Hematopoietic multipotent progenitor cell (in vitro differentiated cells): ENCODE measurements at places on chromosomes 3 and 15. TPM values are rescaled to one million over a fixed set of nuclear protein-coding genes. Genes with fewer than 3 reads are reported as not detected.

- no peak for DNase-seq
Observed at GRCh38 chr3:51974277-51974962, 444 bp upstream of the ABHD14A start.

GRCh38 chr3:24365168-24365567 lies 129.5 kb downstream of the THRB start:
- peak; percentile 74 for DNase-seq

DNA sequence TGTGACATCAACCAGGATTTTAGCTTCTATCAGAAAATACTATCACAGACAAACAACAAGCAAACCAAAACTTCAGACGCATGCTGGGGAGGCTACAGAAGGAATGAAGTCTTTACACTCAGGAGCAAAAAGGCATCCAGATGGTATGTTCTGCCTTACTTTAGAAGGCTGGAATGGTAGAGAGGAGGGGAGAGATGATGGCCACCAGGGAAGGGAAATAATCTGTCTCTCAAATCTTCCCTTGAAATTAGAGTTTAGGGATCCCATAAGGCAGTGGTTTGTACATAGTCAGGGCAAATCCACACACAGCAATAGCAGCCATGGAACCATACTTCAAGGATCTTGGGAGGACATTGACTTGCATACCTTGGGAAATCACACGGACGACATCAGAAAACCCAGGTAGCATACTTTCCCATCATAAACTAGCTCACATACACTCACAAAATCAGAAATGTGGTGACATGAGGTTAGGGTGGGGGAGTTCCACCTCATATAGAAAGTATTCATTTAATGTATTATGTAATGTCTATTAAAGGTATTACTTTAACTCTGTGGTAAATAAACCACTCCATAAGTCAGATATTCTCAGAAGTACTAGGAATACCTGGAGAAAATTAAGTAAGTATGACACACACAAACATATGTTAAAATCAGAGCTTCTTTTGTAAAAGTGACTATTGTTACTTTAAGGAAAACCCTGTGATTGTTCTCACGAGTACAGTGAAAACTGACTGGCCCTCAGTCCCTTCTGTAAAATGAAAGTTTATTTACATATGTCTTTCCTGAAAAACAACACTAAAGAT lies 9.4 kb downstream of the BTLA start:
- DNase-seq = no peak

- peak; percentile 50 for DNase-seq
Observed at GRCh38 chr15:29268706-29269484, 727 bp downstream of the NSMCE3 start.

DNA sequence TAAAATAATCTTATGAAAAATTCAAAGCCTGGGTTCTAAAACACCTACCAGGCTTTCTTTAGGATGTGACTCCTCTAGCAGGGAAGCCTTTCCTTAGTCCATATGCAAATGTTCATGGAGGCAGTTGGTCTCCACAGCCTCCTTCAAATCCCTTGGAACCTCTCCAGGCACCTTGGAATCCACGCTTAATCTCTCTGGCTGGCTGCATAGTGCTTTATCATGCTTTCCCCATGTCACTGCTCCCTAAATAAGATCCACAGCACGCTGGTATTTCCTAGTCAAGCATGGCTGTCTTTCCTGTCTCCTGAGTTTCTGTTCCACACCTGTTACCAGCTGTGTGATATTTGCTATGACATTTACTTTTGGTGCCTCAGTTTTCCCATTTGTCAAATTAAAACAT lies 71.3 kb downstream of the CLSTN2 start:
- no peak for DNase-seq

- peak; percentile 61 for DNase-seq
Observed at GRCh38 chr15:59372352-59373211, at the start of gene MYO1E. Gene MYO1E (minus strand): TSS chr15:59372871. CDS start chr15:59372500, 371 bp downstream.

DNA sequence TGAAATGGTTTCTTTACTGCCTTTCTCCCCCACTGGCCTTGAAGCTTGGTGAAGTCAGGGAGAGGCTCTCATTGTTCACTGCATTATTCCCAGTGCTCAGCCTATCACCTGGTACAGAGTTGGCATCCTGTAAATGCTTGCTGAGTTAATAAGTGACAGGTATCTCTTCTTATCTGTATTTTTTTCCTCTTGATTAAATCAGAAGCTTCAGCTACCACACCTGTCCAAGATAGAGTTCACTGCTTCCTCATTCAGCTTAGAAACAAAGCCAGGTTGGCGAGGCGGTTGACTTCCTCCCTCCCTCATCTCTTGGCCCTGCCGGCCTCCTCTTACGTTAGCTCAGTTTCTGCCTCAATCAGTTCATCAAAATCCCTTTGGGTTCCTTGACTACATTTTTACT lies 142.8 kb downstream of the LIPC start:
- DNase-seq = peak; percentile 9

- no peak for DNase-seq
Observed at GRCh38 chr3:8555113-8555661, 53.6 kb downstream of the LMCD1 start.

DNA sequence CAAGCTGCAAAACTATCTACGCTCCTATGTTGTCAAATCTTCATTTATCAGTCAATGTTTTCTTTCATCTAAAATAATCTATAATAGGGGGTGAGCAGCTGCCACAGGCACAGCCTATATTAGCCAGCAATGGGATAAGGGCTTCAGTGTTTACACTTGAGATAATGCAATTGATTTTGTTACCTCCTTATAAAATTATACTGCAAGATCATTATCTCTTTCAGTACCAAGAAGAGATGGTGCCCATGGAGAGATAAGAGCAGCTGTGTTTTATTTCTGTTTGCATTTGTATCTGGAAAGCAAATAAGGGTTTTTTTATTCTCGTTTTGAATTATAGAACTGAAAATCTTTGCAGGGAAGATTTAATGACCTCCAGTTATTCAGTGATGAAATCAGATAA lies 68.9 kb downstream of the PLD1 start:
- no peak for DNase-seq

DNA sequence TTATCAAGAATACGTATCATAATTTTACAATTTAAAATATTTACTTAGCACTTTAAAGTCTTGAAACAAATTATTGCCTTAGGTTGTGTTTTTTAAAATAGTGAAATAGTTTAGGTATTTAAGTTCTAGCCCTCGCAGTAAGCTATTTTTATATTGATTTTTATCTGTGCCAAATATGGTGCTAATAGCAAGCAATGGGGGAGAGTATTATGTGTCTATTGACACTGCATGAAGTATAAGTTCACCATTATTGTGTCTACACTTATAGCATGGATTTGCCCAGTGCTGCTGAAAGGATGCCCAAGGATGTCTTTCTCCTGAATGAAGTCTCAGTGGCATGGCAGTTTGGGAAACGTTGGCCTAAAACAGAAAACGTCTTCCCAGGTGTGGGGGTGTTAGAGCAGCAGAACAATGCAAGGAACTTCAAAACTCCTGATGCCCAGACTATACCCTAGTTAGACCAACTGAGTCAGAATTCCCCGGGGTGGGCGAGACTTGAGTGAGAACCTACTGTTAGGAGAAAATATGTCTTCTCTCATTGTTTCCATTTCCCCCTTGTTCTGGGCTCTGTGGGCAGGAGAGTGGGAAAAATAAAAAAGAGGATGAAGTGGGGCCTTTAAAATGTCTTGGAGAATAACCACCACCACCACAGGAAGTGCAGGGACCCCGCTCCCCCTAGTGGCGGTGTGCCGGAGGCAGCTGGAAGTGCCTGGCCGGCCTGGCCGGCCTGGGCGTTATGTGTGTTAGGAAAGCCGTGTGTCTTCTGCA lies 104.2 kb upstream of the SLC7A14 start:
- no peak for DNase-seq

DNA sequence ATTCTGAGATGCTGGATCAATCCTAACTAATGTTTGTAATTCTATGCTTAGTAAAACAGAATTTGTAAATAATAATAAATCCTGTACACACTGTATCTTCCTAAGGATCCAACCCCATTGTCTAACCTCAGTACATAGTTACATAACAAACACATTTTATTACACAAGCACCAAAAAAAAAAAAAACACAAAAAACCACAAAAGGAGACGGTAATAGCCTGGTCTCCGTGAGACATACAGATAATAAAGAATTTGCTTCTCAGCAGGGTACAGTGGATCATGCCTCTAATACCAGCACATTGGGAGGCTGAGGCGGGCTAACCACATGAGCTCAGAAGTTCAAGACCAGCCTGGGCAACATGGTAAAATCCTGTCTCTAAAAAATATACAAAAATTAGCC lies 558.7 kb downstream of the MAGI1 start:
- no peak for DNase-seq

DNA sequence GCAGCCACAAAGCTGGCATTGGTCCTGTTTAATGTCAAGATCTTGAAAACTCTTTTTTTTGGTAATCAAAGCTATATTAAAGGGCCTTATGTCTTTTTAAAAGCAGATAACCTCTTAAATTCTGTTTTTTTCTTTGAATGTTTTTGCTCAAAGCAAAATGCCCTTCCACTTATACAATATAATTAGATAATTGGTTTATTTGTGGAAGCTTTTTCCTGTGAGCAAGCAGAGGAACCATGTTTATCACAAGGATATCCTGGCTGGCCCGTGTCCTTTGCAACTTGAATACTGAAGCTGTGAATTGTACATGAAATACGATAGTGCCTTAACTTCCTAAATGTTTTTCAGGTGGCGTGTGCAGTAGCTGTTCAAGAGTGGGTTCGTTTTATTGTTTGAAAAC lies 2.6 kb downstream of the ST3GAL6 start:
- DNase-seq = no peak

- DNase-seq = no peak
Observed at GRCh38 chr15:77798151-77798835, 165.6 kb upstream of the LINGO1 start.

DNA sequence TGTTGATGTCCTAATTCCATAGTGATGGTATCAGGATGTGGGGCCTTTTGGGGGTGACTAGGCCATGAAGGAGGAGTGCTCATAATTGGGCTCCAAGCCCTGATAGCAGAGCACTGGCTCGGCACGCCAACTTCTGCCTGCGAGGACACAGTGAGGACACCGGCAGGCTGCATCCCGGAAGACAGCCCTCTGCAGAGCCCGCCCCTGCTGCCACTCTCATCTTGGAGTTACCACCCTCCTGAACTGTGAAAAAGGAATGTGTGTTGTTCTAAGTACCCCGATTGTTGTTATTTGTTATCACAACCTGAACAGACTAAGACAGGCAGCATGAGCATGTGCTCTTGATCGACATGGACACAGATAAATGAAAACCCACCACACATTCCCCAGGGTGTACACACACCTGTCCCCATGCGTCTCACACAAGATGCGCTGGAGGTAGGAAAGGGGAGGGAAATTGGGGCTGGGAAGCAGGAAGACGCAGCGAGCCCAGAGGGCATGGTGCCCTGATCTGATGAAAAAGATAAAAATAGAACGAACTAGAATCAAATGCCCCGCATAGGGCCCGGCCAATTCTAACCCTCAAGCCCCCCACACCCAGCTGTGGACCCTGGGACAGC lies 40.1 kb downstream of the RPN1 start:
- no peak for DNase-seq

DNA sequence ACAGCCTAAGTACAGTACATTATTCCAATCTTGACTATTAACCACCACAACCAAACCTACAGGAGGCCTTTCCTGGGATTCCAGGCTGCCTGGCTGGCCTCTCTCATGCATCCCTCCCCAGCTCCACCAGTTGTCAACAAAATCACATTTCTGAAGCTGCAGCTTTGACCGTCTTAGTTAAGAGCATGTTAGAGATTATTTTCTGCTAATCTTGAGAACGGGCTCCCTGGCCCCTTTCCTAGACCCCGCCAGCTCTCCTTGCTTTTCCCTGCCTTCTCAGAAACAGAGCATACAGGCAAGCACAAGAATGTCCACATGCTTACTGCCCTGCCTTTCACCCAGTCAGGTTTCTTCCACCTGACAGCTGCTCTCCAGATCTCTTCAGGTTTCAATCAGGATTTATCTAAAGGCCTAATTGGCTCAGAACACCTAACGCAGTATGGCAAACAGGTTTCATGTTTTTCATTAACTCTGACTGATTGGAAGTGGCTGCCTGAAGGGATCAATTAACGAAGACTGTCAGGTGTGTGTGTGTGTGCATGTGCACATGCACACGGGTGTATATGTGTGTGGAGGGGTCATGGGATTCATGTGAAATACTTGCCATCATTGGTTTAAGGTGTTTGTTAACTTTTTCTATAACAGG lies 12.3 kb downstream of the KY start:
- no peak for DNase-seq

- no peak for DNase-seq
Observed at GRCh38 chr3:169931747-169932520, 20.6 kb downstream of the SAMD7 start.

GRCh38 chr3:177385831-177386301 lies 188.6 kb upstream of the TBL1XR1 start:
- no peak for DNase-seq

DNA sequence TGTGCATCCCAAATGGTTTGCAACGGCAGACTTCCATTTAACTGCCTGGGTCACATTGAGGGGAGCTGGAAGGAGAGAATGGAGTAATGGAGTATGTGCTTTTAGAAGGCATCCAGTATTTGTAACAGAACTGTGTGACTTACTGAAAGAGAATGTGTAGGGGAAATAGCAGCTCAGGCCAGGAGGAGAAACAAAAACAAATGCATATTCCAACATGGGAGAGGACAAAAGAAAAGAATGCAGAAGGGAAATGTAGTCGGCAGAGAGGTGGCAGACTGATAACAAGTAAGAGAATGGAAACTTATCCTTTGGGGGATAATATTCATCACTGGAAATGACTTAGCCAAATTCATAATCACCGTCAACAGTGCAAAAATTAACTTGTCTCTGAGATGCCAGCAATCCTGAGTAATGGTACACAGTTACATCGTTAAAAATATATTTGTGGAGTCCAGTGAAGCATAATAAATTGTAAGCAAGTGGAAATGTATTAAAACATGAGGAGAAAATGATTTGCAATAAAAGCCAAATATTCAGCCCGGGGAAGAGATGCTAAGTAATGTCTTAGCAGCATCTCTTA lies 294.9 kb upstream of the SGO1 start:
- no peak for DNase-seq

GRCh38 chr3:110815008-110815583 lies 256.5 kb upstream of the NECTIN3 start:
- no peak for DNase-seq

- DNase-seq = no peak
Observed at GRCh38 chr3:12501360-12502020, 17.2 kb downstream of the TSEN2 start.

DNA sequence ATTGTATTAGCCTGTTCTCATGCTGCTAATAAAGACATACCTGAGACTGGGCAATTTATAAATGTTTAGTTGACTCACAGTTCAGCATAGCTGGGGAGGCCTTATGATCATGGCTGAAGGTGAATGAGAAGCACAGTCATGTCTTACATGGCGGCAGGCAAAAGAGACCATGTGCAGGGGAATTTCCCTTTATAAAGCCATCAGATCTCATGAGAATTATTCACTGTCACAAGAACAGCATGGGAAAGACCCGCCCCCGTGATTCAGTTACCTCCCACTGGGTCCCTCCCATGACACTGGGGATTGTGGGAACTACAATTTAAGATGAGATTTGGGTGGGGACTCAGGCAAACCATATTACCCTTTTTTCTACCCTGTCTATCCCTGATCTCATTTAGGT lies 51.5 kb upstream of the MYZAP start:
- DNase-seq = no peak

- DNase-seq = no peak
Observed at GRCh38 chr3:33488246-33488645, 48.0 kb upstream of the UBP1 start.

The TRIP4 gene
- 4.8 TPM for total RNA-seq

The DZIP1L gene
- total RNA-seq = 7.3 TPM

The CLDN11 gene
- not detected for total RNA-seq

The SPRED1 gene
- total RNA-seq = 2.4 TPM

The PPP2R3A gene
- 2.2 TPM for total RNA-seq

The IMPG2 gene
- total RNA-seq = 0.27 TPM

The RHOA gene
- 399 TPM for total RNA-seq

The PROK2 gene
- total RNA-seq = 7.5 TPM

The IL20RB gene
- total RNA-seq = 0.54 TPM

The SLC28A1 gene
- not detected for total RNA-seq

The SMCO1 gene
- total RNA-seq = not detected
